Immature natural killer cell (primary cell): ENCODE measurements at places on chromosomes 6 and 20. TPM values are rescaled to one million over a fixed set of nuclear protein-coding genes. Genes with fewer than 3 reads are reported as not detected.

GRCh38 chr20:52481443-52481842 lies 289.9 kb upstream of the ZFP64 start:
- peaks cover 9% of the 10 kb centered on the region for H3K27me3 ChIP-seq
- no peak for DNase-seq
- H3K36me3 ChIP-seq: no peaks in the 10 kb centered on the region

- H3K36me3 ChIP-seq: no peaks in the 10 kb centered on the region
- DNase-seq: no peak
- H3K4me3 ChIP-seq: no peak overlapping the region
- H3K27me3 ChIP-seq: peaks cover 2% of the 10 kb centered on the region
- no peak overlapping the region for H3K27ac ChIP-seq
Measured at GRCh38 chr20:38184101-38184500, 19.0 kb upstream of the TGM2 start.

DNA sequence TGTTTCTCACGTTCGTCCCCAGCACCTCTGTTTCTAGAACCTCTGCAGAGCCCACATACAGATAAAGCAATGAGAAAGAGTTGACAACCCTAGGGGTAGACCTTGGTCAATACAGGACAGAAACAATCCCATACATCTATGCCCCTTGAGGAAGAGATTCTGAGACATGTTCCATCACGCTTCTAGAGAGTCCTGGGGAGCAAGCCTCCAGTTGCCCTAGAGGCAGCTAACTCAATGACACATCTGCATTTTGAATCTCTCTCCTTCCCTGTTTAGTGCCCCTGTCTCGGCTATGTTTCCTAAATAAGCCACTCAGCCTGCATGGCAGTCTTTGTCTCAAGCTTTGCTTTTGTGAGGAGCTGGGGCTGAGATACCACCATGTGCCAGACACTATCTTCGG lies 435.3 kb downstream of the CD83 start:
- no peaks in the 10 kb centered on the region for H3K36me3 ChIP-seq
- H3K27me3 ChIP-seq: no peaks in the 10 kb centered on the region

GRCh38 chr6:134063966-134064445 lies 11.6 kb upstream of the SLC2A12 start:
- H3K27me3 ChIP-seq: peaks cover 2% of the 10 kb centered on the region
- H3K27ac ChIP-seq: no peak overlapping the region
- H3K4me1 ChIP-seq: no peaks in the 10 kb centered on the region
- H3K36me3 ChIP-seq: no peaks in the 10 kb centered on the region
- no peak overlapping the region for H3K4me3 ChIP-seq
- peak; percentile 47 for DNase-seq

- H3K36me3 ChIP-seq: peaks cover 4% of the 10 kb centered on the region
- H3K4me3 ChIP-seq: no peak overlapping the region
- DNase-seq: no peak
- H3K27ac ChIP-seq: no peak overlapping the region
Measured at GRCh38 chr20:16147216-16147615, 426.0 kb downstream of the KIF16B start.

Gene PHACTR1
- polyA plus RNA-seq: 0.43 TPM

DNA sequence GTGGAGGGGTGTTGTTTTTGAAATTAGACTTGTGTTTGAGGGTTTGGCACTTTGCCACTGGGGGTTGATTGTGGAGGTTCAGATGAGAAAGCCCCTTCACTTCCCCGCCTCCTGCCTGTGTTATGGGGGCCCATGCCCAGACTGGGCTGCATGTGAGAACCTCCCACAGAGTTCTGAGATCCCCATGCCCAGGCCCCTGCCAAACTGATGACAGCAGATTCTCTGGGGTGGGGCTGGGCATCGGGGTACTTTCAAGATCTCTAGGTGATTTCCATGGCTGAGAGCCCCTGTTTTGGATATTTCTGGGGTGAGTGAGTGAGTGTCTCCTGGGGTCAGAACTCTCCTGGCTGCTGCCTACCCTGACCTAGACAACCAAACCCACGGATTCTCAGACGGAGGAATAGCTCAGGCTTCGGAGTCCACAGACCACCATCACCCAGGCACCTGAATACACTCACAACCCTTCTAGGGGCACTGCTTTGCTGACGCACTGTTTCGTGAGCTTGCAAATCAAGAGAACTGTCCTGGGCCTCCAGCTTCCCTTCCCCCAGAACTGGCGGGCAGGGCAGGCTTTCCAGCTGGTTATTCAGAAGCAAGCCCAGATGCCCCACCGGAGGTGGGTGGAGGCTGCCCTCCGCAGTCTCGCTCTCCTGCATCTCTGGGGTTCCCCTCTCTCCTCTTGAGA lies 6.3 kb downstream of the BCAS1 start:
- peak overlapping the region; percentile 51 for H3K27ac ChIP-seq
- H3K36me3 ChIP-seq: no peaks in the 10 kb centered on the region
- H3K4me1 ChIP-seq: peaks cover 23% of the 10 kb centered on the region
- no peaks in the 10 kb centered on the region for H3K27me3 ChIP-seq

DNA sequence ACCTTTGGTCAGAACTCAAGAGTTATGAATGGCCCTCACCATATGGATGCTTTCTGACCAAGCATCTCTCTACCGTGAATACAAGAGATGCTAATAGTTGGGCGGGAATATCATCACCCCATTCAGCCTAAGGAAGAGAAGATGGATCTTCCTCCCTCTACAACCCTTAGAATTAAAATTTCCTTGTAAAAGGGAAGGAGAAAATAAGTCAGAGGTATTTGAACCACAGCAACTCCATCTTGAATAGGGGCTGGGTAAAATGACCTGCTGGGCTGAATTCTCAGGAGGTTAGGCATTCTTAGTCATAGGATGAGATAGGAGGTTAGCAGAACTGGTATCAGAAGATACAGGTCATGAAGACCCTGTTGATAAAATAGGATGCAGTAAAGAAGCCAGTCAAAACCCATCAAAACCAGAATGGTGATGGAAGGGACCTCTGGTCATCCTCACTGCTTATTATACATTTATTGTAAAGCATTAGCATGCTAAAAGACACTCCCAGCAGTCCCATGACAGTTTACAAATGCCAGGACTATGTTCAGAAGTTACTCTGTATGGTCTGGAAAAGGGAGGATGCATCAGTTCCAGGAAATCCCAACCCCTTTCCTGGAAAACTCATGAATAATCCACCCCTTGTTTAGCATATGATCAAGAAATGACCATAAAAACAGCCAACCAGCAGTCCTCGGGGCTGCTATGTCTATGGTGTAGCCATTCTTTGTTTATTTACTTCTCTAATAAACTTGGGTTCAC lies 101.2 kb downstream of the DTNBP1 start:
- H3K4me3 ChIP-seq: no peak overlapping the region
- no peaks in the 10 kb centered on the region for H3K36me3 ChIP-seq
- H3K27me3 ChIP-seq: no peaks in the 10 kb centered on the region
- peaks cover 12% of the 10 kb centered on the region for H3K4me1 ChIP-seq
- no peak overlapping the region for H3K27ac ChIP-seq

DNA sequence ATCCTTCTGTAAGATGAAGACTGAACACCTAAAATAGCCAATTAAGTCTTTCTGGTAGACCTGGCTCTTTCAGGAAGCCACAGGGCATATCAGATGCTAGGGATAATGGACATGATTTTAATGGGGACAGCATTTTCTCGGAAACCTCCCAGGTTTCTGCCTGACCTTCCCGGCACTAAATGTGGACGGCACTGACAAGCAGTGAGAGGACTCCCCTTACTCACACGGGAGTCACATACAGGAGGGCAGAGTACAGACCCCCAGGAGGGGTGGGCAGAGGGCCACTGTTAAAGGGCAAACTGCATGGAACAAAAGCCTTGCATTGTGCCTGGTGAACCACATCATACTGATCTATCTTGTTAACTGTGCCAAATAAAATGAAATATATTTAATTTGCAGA lies 19.9 kb downstream of the PSMG4 start:
- H3K4me3 ChIP-seq: no peak overlapping the region
- peaks cover 7% of the 10 kb centered on the region for H3K4me1 ChIP-seq
- DNase-seq: no peak
- H3K27me3 ChIP-seq: no peaks in the 10 kb centered on the region
- H3K36me3 ChIP-seq: no peaks in the 10 kb centered on the region
- no peak overlapping the region for H3K27ac ChIP-seq

Gene LY6G5C
- polyA plus RNA-seq: 4.6 TPM

DNA sequence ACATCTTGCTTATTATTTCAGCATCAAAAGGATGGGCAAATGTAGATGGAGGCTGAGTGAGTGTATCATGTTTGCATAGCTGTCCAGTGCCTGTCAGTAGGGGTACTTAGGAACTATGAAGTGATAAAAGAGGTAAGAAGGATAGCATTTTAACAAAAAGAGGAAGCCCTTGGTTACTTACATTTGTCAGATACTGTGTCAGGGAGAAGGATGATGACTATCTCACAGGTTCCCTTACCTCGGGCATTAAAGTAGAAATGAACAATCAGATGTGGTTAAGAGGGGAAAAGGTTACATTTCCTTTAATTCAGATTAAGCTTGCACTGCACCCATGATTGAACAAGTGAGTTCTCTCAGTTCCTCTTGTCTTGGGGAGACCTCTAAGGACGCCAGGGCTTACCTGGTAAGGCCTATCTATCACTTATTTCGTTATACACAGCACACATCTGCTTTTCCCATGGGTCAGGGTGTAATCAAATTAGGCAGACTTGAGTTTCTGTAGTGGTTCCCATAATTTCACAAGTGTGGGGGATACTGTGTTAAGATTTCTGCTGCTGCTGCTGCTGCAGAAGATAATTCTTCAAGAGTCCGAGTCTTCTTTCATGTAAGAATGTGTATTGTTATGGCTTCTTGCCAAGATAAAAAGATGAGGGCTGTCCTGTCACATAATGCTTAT lies 4.5 kb downstream of the FOXO3 start:
- peak overlapping the region; percentile 72 for H3K27ac ChIP-seq
- peaks cover 4% of the 10 kb centered on the region for H3K36me3 ChIP-seq
- peak; percentile 20 for DNase-seq
- peaks cover 79% of the 10 kb centered on the region for H3K4me1 ChIP-seq

Gene SEMG1
- not detected for polyA plus RNA-seq

DNA sequence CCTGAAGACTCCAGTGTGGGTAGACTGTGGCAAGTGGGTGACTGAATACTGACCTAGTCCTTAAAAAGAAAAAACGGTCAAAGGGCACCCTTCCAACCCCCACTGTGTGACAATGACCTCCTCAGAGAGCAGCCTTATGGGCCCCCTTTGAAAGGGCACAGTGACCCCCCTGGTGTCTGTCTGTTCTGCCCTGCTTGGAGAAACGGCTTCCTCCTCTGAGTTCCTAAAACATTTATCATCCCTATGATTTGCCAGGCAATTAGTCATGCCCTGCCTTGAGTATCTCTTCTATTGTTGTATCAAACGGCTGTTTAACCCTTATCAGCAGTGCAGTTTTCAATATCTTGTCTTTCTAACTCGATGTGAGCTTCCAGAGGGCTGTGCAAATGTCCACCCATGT lies 21.0 kb upstream of the STX16 start:
- H3K4me3 ChIP-seq: no peak overlapping the region
- no peaks in the 10 kb centered on the region for H3K36me3 ChIP-seq
- H3K27ac ChIP-seq: no peak overlapping the region

Gene VPS16
- polyA plus RNA-seq: 76.5 TPM

Gene SGK2
- not detected for polyA plus RNA-seq

GRCh38 chr6:126199466-126199865 lies 140.4 kb upstream of the CENPW start:
- H3K4me1 ChIP-seq: no peaks in the 10 kb centered on the region
- peaks cover 3% of the 10 kb centered on the region for H3K27me3 ChIP-seq
- DNase-seq: no peak
- H3K36me3 ChIP-seq: peaks cover 3% of the 10 kb centered on the region
- no peak overlapping the region for H3K27ac ChIP-seq

DNA sequence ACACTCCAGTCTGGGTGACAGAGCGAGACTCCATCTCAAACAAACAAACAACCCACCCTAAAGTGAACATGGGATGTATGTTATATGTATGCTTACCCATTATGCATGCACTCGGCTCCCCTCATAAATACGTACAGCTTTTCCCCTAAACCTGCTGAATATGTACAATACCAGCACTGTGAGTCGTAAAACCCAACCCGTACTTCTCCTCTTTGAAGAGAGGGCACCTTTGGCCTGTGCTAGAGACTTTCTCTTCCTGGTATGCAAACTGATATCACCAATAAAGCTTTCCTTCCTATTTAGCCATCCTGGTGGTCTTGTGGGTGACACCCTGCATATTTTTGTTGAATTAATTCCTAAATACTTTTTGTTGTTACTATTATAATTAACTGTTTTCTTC lies 51.3 kb downstream of the VSTM2L start:
- H3K4me1 ChIP-seq: no peaks in the 10 kb centered on the region
- peaks cover 6% of the 10 kb centered on the region for H3K27me3 ChIP-seq
- no peak overlapping the region for H3K4me3 ChIP-seq
- H3K36me3 ChIP-seq: no peaks in the 10 kb centered on the region

DNA sequence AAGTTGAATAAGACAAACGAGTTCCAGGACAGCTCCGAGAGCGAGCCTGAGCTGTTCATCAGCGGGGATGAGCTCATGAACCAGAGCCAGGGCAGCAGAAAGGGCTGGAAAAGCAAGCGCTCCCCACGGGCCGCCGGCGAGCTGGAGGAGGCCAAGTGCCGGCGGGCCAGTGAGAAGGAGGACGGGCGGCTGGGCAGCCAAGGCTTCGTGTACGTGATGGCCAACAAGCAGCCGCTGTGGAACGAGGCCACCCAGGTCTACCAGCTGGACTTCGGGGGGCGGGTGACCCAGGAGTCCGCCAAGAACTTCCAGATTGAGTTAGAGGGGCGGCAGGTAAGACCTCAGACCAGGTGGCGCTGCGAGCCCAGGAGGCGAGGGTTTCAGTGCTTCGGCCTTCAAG lies 56.0 kb upstream of the TMEM181 start:
- H3K27ac ChIP-seq: no peak overlapping the region
- no peak for DNase-seq
- H3K4me3 ChIP-seq: no peak overlapping the region
- peaks cover 19% of the 10 kb centered on the region for H3K36me3 ChIP-seq
